Lung (tissue), 17 donors: ENCODE measurements at places on chromosomes 5 and 9. TPM values are rescaled to one million over a fixed set of nuclear protein-coding genes. Genes with fewer than 3 reads are reported as not detected.

Gene LHX3
- not detected for total RNA-seq

- H3K4me1 ChIP-seq: peaks cover 10% of the 10 kb centered on the region
- H3K36me3 ChIP-seq: no peaks in the 10 kb centered on the region
- H3K4me3 ChIP-seq: peak overlapping the region; percentile 50
- peaks cover 4% of the 10 kb centered on the region for H3K27me3 ChIP-seq
- H3K27ac ChIP-seq: no peak overlapping the region
Measured at GRCh38 chr9:21559402-21560280, 77.5 kb upstream of the IFNE start.

DNA sequence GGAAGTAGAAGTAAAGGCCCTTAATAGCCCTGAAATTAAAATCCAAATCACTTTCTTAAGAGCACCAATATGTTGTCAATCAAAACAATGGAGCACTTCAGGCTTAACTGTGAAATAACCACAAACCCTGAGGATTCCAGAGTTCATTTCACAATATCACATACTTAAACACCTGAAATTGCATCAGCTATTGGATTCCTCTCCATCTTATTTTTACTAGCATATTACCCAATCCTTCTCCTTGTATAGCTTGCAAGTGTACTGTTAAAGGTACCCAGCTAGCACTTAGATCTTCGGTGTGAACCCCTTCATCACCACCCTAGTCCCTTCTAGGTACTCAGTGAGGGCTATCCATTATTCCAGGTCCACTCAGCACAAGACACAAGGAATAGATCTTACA lies 287.3 kb downstream of the EFNA5 start:
- no peak overlapping the region for H3K4me3 ChIP-seq
- H3K4me1 ChIP-seq: peaks cover 12% of the 10 kb centered on the region
- H3K36me3 ChIP-seq: peaks cover 4% of the 10 kb centered on the region
- DNase-seq: no peak

Gene PKN3
- total RNA-seq: 4.1 TPM

Gene SPINK7
- not detected for total RNA-seq

Gene LHX6
- total RNA-seq: 3.2 TPM

Gene SIT1
- 0.92 TPM for total RNA-seq

DNA sequence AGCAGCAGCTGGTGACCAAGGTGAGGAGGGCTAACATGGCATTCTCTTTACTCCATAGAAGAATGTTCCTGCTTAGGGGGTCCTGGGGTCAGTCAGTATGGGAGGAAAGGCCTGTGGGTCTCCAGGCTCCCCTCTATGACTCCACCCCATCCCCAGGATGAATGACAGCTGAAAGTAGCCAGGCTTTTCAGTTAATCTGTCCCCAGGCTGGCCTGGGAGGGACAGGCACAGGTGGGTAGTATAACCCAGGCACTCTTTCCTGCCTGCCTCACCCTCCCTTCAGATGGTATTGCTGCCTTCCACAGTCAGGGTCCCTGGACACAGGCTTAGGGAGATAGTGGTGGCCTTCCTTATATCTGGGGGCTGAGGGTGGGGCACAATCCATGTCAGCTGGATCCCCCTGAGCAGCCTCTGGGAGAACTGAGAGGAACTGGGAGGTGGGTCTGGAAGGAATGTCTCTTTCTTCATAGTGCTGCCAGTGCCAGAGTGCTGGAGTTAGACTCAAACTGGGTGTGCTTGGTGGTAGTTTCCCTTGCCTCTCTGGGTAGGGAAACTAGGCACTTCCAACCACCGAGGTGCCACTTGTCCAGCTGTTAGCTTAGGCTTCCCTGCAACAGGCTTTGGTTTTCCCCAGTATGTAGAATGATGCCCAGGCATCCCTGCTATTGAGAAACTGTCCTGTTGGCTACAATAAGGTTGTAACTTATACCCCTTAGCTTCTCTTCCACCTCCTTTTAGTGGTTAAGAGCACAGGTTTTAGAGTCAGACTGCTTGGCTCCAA lies 27.8 kb downstream of the LARP1 start:
- no peak for DNase-seq
- H3K4me1 ChIP-seq: peaks cover 9% of the 10 kb centered on the region
- H3K27ac ChIP-seq: peak overlapping the region; percentile 51
- H3K36me3 ChIP-seq: no peaks in the 10 kb centered on the region
- H3K4me3 ChIP-seq: no peak overlapping the region

Gene GDNF
- total RNA-seq: not detected

Gene PCDHA3
- total RNA-seq: 0.74 TPM

GRCh38 chr5:57325678-57326397 lies 152.0 kb downstream of the GPBP1 start:
- no peak overlapping the region for H3K27ac ChIP-seq
- no peaks in the 10 kb centered on the region for H3K36me3 ChIP-seq
- DNase-seq: peak; percentile 74
- H3K27me3 ChIP-seq: no peaks in the 10 kb centered on the region

- H3K27me3 ChIP-seq: no peaks in the 10 kb centered on the region
- no peak for DNase-seq
- peaks cover 8% of the 10 kb centered on the region for H3K4me1 ChIP-seq
- no peaks in the 10 kb centered on the region for H3K36me3 ChIP-seq
- no peak overlapping the region for H3K4me3 ChIP-seq
- H3K27ac ChIP-seq: no peak overlapping the region
Measured at GRCh38 chr5:146873186-146873917, 5.2 kb downstream of the PPP2R2B start.

GRCh38 chr5:94345257-94345656 lies 273.1 kb downstream of the KIAA0825 start:
- no peak overlapping the region for H3K27ac ChIP-seq
- DNase-seq: no peak
- no peaks in the 10 kb centered on the region for H3K27me3 ChIP-seq
- no peaks in the 10 kb centered on the region for H3K36me3 ChIP-seq

DNA sequence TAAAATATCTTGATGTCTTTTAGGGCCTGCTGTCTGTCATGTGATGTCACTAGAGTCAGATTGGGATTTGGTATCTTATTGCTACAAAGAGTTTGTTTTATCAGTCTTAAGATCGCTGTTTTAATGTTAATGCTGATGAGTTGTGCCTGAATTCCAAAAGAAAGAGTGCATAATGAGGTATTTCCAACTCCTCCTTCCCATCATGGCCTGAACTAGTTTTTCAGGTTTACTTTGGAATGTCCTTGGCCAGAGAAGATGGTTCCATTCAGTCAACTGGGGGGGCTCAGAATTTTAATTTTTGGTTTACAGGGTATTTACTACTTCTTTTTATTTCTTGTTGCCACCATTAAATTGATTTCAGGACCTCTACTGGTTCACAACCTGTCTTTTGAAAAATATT lies 74.3 kb upstream of the MARCHF11 start:
- H3K27me3 ChIP-seq: no peaks in the 10 kb centered on the region
- no peaks in the 10 kb centered on the region for H3K36me3 ChIP-seq
- no peaks in the 10 kb centered on the region for H3K4me1 ChIP-seq
- no peak for DNase-seq
- no peak overlapping the region for H3K4me3 ChIP-seq
